ENCODE measurements at places on chromosomes 16 and 17. TPM values are rescaled to one million over a fixed set of nuclear protein-coding genes. Genes with fewer than 3 reads are reported as not detected.

GRCh38 chr17:57928928-57929327 lies 26.3 kb downstream of the CUEDC1 start:
- no peaks in the 10 kb centered on the region for H3K27me3 ChIP-seq
- H3K27ac ChIP-seq = peak overlapping the region; percentile 98
- no peak for DNase-seq
- H3K4me3 ChIP-seq = no peak overlapping the region
- peaks cover 93% of the 10 kb centered on the region for H3K4me1 ChIP-seq

GRCh38 chr17:35879773-35880654 lies at the start of gene CCL5:
TSS of gene CCL5 (minus strand) at chr17:35880360.
- no peaks in the 10 kb centered on the region for H3K4me1 ChIP-seq
- no peak within 1 kb of the TSS for H3K4me3 ChIP-seq

Gene HNF1B
- not detected for total RNA-seq

- no peak within 1 kb of the TSS for H3K27ac ChIP-seq
- H3K36me3 ChIP-seq = no peaks in the 10 kb centered on the region
- no peak within 1 kb of the TSS for H3K4me3 ChIP-seq
- H3K27me3 ChIP-seq = no peaks in the 10 kb centered on the region
- no peaks in the 10 kb centered on the region for H3K4me1 ChIP-seq
Measured at GRCh38 chr17:80169784-80170500, at the start of gene CARD14. TSS of gene CARD14 (plus strand) at chr17:80170030. CDS start at chr17:80181439, 11,409 bp downstream.

Gene CDK3
- 0.65 TPM for total RNA-seq

Gene TAX1BP3
- 175 TPM for total RNA-seq

Gene CAPNS2
- 0.46 TPM for total RNA-seq

Gene SRP68
- total RNA-seq = 44.7 TPM

DNA sequence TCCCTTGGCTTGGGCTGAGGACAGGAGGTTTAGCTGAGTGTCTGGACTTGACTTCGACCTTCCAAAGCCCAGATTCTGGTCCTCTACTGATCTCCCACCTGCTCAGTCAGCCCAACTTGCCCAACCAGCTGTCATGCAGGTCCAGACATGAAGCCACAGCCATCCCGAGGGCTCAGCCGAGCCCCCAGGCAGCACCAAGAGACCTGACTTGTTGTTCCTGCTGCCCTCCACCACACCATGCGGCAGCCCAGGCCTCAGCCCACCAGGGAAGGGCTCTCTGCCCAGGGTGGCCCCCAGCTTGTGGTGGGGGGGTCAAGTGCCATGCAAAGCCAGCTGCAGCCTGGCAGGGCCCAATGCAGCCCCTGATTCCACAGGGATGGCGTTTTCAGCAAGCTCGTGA lies 17.2 kb upstream of the CACNG4 start:
- no peak for DNase-seq
- no peak overlapping the region for H3K27ac ChIP-seq
- H3K36me3 ChIP-seq = no peaks in the 10 kb centered on the region
- H3K4me1 ChIP-seq = no peaks in the 10 kb centered on the region
- no peak overlapping the region for H3K4me3 ChIP-seq

GRCh38 chr17:33369876-33370275 lies 76.8 kb upstream of the ASIC2 start:
- H3K27ac ChIP-seq = no peak overlapping the region
- no peak overlapping the region for H3K4me3 ChIP-seq
- H3K4me1 ChIP-seq = no peaks in the 10 kb centered on the region
- no peaks in the 10 kb centered on the region for H3K36me3 ChIP-seq
- H3K27me3 ChIP-seq = no peaks in the 10 kb centered on the region
